ENCODE measurements at places on chromosomes 12 and 14. TPM values are rescaled to one million over a fixed set of nuclear protein-coding genes. Genes with fewer than 3 reads are reported as not detected.

CDC42BPB gene
- total RNA-seq = 125 TPM

KCNA1 gene
- total RNA-seq = 0.05 TPM

KRT75 gene
- total RNA-seq = not detected

ABHD12B gene
- 0.61 TPM for total RNA-seq

DBX2 gene
- total RNA-seq = not detected

BDKRB2 gene
- total RNA-seq = 3.8 TPM

All from glutamatergic neuron (in vitro differentiated cells).